ENCODE measurements at places on chromosomes 2 and 18. TPM values are rescaled to one million over a fixed set of nuclear protein-coding genes. Genes with fewer than 3 reads are reported as not detected.

FAM237A gene
- total RNA-seq, result not detected

PRSS56 gene
- not detected for total RNA-seq

SOCS6 gene
- 21.4 TPM for total RNA-seq

CTIF gene
- total RNA-seq, result 30.2 TPM

MFSD2B gene
- 2.3 TPM for total RNA-seq

POTEI gene
- total RNA-seq, result 4.0 TPM

G6PC2 gene
- not detected for total RNA-seq

SKOR2 gene
- not detected for total RNA-seq

DNA sequence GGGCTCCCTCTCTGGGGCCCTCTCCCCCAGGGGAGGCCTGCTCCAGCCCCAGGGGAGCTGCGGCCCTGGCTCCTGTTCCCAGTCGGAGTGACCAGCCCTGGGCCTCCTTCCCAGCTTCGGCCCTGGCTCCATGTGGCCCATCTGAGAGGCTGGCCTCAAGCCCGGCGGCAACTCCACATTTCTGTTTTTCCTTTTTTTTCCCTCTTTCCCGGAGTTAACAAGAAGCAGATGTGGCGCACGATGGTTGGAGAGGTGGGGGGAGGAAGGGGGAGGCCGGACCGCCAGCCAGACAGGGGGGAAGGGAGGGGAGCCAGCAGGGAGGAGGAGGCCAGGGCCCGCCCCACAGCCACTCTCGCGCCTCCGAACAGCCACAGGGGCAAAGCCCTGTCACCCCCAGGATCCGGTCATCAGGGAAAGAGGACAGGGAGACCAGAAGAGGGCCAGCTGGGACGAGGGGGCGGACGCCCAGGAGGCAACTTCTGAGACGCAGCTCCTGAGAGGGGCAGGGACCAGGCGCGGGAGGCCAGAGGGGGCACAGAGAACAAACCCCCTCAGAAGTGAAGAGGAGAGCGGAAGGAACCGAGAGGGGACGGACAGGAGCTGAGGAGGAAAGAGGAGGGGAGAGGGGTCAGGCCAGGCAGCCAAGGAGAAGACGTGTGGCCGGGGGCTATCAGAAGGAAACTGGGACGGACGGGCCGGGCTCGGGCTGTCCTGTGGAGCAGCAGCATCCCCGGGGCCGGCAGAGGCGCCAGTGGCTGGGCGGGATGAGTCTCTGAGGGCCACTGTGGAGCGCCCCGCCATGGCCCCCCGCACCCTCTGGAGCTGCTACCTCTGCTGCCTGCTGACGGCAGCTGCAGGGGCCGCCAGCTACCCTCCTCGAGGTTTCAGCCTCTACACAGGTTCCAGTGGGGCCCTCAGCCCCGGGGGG lies at the start of gene EMILIN1:
Gene EMILIN1, plus strand, starts transcription at position 349 of the 928 bp plus-strand sequence. Its CDS starts 451 bp downstream, at position 800.
- H3K4me3 ChIP-seq, result peak within 1 kb of the TSS; percentile 41
- no peaks in the 10 kb centered on the region for H3K36me3 ChIP-seq
- peak; percentile 96 for DNase-seq
- H3K27ac ChIP-seq, result peak within 1 kb of the TSS; percentile 68

DNA sequence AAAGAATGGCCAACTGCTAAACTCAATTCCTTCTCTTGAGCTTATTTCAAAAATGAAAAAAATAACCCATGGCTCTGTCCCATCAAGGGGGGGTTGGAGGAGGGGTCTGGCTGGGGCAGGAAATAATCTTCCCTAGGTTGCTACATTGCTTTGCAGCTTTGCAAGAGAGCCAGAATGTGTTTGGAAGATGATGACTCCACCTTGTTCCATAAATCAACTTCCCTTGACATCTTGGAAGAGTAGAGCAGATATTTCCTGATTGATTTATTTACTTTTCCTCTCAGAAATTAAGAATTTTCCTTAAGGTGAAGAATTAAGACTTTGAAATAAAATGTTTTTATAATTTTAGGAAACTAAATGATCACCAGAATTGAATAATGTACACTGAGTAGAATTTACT lies 41.3 kb downstream of the ESCO1 start:
- H3K27me3 ChIP-seq, result no peaks in the 10 kb centered on the region
- H3K4me3 ChIP-seq, result no peak overlapping the region
- no peaks in the 10 kb centered on the region for H3K4me1 ChIP-seq
- DNase-seq, result no peak
- H3K36me3 ChIP-seq, result peaks cover 20% of the 10 kb centered on the region

- H3K36me3 ChIP-seq, result no peaks in the 10 kb centered on the region
- H3K4me1 ChIP-seq, result peaks cover 6% of the 10 kb centered on the region
- no peak overlapping the region for H3K4me3 ChIP-seq
These were observed 153.8 kb downstream of the AQP4 start for GRCh38 chr18:26711756-26712155.

DNA sequence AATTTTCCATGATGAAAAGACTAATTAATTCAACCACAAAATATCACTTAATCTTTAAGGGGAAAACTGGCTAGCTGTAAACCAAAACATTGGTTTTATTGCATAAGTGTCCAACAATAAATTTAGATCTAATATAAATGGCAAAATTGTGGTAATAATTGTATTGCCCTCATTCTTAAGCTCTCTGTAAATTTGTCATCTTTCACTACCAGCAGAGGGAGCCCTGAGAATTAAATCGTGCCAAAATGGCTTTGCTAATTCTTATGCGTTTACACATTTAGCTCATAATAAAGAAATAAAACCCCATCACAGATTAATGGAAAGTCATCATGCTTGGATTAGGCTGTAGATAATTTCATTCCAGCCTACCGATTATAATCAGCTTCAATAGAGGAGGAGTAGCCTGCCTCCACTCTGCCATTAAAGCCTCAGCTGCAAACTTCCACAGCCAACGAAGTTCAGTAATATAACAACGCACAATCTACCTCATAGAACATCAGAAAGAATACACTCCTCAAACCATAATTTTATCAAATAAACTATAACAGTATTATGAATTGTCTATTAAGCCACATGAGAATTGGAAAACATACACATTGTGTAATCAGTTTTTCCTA lies 70.0 kb upstream of the ATP5MC3 start:
- no peak overlapping the region for H3K27ac ChIP-seq
- no peaks in the 10 kb centered on the region for H3K4me1 ChIP-seq
- no peaks in the 10 kb centered on the region for H3K36me3 ChIP-seq
- H3K4me3 ChIP-seq, result no peak overlapping the region

DNA sequence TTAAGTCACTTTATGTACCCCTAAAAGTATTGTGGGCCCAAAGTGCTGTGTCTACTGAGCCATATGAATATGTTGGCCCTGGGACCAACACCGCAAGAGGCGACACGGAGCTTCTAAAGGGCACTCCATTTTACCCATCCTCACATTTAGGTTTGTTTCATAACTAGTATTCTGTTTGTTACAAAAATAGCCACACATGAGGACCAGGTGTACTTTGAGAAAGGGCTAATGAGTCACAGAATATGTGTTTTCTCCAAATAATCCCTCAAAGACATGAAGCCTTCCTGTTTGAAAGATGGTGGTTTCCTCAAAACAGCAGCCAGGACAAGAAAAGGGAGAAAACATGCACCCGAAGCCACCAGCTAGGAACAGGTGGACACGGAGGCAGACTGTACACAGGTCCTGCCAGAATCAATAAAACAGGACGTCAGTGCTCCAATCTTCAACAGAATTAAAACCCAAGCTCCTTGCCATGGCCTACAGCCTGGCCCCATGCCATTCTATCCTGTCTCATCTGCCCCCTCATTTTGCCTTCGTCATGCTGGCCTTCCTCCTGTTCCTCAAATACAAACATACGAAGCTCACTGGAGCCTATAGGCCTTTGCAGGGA lies 21.8 kb upstream of the GRB14 start:
- no peak for DNase-seq
- H3K36me3 ChIP-seq, result no peaks in the 10 kb centered on the region
- no peaks in the 10 kb centered on the region for H3K27me3 ChIP-seq
- no peaks in the 10 kb centered on the region for H3K4me1 ChIP-seq
- H3K27ac ChIP-seq, result no peak overlapping the region

DNA sequence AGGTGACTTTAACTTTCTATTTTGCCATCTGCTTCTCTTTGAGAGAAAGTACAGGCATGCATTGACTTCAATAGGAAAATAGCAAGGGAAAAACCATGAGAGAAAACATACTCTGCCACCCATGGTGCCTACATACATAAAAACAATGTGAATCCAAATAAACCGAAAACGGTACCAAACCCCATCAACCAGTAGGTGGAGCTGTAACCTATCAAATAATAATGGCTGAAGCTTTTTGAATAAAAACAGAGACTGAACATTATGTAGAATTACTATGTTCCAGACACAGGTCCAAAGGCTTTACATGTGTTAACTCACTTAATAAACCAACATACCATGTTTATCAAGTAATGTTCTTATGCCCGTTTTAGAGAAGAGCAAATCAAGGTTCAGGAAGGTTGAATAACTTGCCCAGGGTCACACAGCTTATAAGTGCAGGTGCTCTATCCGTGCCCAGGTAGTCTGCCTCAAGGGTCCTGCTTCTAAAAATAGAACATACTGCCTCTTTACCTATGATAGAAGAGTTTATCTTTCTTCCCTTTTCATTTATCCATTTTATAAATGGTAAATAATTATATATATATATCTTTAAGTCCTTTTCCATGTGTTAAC lies 293.9 kb upstream of the SYT4 start:
- no peaks in the 10 kb centered on the region for H3K4me1 ChIP-seq
- no peaks in the 10 kb centered on the region for H3K36me3 ChIP-seq
- H3K27ac ChIP-seq, result no peak overlapping the region
- no peak overlapping the region for H3K4me3 ChIP-seq

- no peaks in the 10 kb centered on the region for H3K36me3 ChIP-seq
- H3K4me3 ChIP-seq, result no peak overlapping the region
- no peak for DNase-seq
- H3K4me1 ChIP-seq, result peaks cover 23% of the 10 kb centered on the region
- no peaks in the 10 kb centered on the region for H3K27me3 ChIP-seq
These were observed 670 bp upstream of the INPP5D start for GRCh38 chr2:233059547-233059796.

GRCh38 chr18:55605733-55606338 lies 17.8 kb upstream of the TCF4 start:
- H3K36me3 ChIP-seq, result no peaks in the 10 kb centered on the region
- H3K27ac ChIP-seq, result no peak overlapping the region
- H3K27me3 ChIP-seq, result no peaks in the 10 kb centered on the region
- no peak for DNase-seq

- no peaks in the 10 kb centered on the region for H3K27me3 ChIP-seq
- H3K27ac ChIP-seq, result no peak overlapping the region
- no peaks in the 10 kb centered on the region for H3K4me1 ChIP-seq
- H3K4me3 ChIP-seq, result no peak overlapping the region
- no peaks in the 10 kb centered on the region for H3K36me3 ChIP-seq
These were observed 368.3 kb upstream of the SALL3 start for GRCh38 chr18:78611201-78611800.

DNA sequence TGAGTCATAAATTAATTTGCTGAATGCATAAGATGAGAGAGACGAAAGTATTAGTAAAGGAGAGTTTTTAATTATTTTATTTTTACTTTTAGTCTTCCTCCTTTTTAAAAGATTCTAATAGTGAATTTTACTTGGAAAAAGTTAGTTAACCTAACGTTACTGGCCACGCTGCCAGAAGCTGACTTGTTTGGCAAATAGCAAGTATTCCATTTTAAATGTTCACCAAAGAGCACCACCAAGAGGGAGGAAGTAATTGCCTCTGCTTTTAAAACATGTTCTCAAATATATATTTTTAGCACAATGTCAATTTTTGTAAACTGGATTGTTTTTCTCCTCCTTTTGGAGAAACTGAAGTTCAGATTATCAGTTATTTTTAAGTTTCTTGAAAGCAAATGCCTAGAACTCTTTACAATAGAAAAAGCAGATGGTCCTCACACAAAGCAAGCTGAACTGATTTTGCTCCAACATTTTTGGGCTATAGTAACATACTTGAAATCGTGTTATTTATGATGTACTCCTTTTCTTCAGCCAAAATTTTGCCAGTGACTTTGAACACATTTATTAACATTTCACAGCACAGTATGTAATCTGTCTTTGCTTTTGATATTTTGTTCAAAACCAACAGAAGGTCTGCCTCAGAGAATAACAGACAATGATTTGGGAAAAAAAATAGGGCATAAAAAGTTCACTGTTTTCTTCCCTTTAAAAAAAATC lies 1311.0 kb upstream of the FAM98A start:
- no peaks in the 10 kb centered on the region for H3K36me3 ChIP-seq
- no peak overlapping the region for H3K4me3 ChIP-seq
- H3K4me1 ChIP-seq, result no peaks in the 10 kb centered on the region

- no peaks in the 10 kb centered on the region for H3K36me3 ChIP-seq
- H3K4me3 ChIP-seq, result no peak overlapping the region
- DNase-seq, result no peak
- no peak overlapping the region for H3K27ac ChIP-seq
- H3K4me1 ChIP-seq, result no peaks in the 10 kb centered on the region
- H3K27me3 ChIP-seq, result no peaks in the 10 kb centered on the region
These were observed 217.1 kb downstream of the SLC4A3 start for GRCh38 chr2:219844401-219845091.

GRCh38 chr2:217717646-217718045 lies 285.1 kb downstream of the TNS1 start:
- no peak overlapping the region for H3K27ac ChIP-seq
- DNase-seq, result no peak
- H3K36me3 ChIP-seq, result no peaks in the 10 kb centered on the region
- H3K4me3 ChIP-seq, result no peak overlapping the region
- no peaks in the 10 kb centered on the region for H3K27me3 ChIP-seq
- H3K4me1 ChIP-seq, result peaks cover 11% of the 10 kb centered on the region

DNA sequence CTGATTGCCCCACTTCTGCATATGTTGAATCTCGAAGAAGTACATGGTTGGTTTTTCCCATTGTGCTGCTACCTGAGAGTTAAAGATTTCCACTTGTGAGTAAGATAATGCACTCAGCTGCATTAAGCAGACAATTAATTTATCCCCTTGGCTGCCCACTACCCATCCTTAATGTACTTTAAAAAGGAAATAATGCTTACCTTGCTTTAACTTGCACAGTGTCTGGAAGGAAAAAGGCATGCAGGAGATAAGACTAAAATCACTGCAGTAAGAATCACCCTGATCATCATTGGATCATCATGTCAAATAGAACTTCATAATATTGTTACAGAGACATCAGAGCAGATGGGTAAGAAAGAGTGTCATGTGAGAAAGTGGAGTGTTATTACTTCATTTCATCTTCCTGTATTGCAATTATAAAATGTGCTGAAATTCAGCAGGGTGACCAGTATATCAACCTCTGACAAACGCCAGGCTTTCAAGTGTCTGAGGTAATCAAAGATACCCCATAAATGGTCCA lies 207.3 kb upstream of the PIK3C3 start:
- peaks cover 9% of the 10 kb centered on the region for H3K4me1 ChIP-seq
- no peaks in the 10 kb centered on the region for H3K27me3 ChIP-seq
- DNase-seq, result no peak

Data from lung (tissue), 17 donors.